ENCODE measurements at places on chromosomes 4 and X. TPM values are rescaled to one million over a fixed set of nuclear protein-coding genes. Genes with fewer than 3 reads are reported as not detected.

The TEX13D gene
- not detected for total RNA-seq

The F8A1 gene
- total RNA-seq, result 31.1 TPM

The COL4A6 gene
- 5.4 TPM for total RNA-seq

The USP17L30 gene
- total RNA-seq, result not detected

The PCSK1N gene
- total RNA-seq, result not detected

The PSAPL1 gene
- total RNA-seq, result not detected

The ARHGAP24 gene
- 16.5 TPM for total RNA-seq

DNA sequence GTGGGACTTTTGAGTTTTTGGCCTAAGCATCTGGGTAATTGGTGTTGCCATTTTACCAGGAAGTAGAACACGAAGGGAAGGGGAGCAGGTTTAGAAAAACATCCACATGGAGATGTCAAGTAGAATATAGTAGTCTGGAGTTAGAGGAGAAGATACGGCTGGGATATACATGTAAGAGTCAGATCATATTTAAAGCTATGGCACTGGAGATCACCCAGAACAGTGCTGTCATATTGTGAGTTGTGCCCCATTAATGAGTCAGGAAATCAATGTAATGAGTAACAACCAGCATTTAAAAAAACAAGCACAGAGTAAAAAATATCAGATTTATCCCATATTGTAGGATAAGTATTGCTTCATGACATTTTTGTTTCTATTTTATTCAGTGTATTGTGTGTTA, 4.2 kb downstream of the GSTCD start:
- no peak for DNase-seq

- DNase-seq, result no peak
Measured at GRCh38 chrX:121000589-121000988, 15.0 kb upstream of the CT47A1 start.

GRCh38 chr4:170079981-170080380, 9.8 kb downstream of the AADAT start:
- DNase-seq, result no peak

GRCh38 chrX:9628779-9629493, 136.7 kb downstream of the GPR143 start:
- no peak for DNase-seq

DNA sequence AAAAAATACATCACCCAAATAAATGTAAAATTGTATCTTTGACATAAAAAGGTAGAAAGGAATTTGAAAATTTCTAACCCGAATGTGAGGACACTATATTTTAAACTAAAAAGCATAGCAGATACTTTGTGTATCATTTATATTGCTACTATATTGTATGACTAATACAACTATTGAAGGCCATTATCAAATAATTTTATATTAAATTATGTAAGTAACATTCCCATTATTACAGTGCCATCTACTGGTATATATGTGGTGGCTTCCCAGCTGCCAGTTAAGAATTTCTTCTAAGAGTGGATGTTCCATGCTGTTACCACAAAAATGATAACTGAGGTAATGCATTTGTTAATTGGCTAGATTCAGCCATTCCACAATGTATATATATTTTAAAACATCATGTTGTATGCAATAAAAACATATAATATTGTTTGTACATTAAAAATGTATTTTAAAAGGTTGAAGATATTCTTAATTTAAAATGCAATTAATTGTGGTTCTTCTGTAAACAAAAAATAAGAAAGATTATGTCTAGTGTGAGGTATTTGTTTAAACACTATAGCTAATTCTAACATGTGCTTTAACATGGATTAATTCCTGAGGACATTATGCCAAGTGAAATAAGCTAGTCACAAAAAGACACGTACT, 65.3 kb downstream of the EGF start:
- no peak for DNase-seq

- peak; percentile 77 for DNase-seq
Measured at GRCh38 chr4:6446538-6447451, 25.6 kb downstream of the PPP2R2C start.

- no peak for DNase-seq
Measured at GRCh38 chr4:119626420-119626819, 2.2 kb downstream of the PDE5A start.

GRCh38 chr4:147707892-147708672, 23.8 kb upstream of the ARHGAP10 start:
- peak; percentile 44 for DNase-seq

GRCh38 chrX:45497290-45497689, 296.6 kb upstream of the DIPK2B start:
- no peak for DNase-seq

DNA sequence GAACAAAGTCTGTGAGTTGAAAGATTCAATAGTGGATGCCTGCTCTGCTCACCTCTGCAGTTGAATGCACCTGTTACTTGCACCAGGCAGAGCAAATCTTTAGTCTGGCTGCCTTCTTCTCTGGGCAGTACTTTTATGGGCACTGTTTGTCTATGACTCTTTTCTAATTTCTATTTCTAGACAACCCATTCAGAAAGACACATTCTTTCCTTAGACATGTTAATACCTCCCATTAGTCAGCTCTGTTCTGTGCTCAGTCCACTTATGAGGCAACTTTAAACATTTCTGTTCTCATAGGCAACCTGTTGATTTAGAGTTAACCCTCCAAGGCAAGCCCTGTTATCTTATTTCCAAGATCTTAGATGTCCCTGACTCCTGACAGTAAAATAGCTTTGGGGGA, 108.9 kb downstream of the SYNPO2 start:
- DNase-seq, result no peak

GRCh38 chr4:73055241-73055897, 14.1 kb downstream of the COX18 start:
- no peak for DNase-seq

- DNase-seq, result no peak
Measured at GRCh38 chr4:151561551-151562256, 152.7 kb downstream of the FHIP1A start.

- no peak for DNase-seq
Measured at GRCh38 chrX:130704053-130705038, 198.7 kb downstream of the ENOX2 start.

DNA sequence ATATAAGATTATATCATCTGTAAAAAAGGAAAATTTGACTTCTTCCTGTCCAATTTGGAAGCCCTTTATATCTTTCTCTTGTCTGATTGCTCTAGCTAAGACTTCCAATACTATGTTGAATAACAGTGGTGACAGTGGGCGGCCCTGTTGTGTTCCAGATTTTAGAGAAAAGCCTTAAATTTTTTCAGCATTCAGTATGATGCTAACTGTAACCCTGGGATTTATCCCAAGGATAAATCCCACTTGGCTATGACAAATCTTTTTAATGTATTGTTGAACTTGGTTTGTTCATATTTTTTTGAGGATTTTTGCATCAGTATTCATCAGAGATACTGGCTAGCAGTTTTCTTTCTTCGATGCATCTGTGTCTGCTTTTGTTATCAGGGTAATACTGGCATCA, 217.2 kb upstream of the ARSJ start:
- no peak for DNase-seq

DNA sequence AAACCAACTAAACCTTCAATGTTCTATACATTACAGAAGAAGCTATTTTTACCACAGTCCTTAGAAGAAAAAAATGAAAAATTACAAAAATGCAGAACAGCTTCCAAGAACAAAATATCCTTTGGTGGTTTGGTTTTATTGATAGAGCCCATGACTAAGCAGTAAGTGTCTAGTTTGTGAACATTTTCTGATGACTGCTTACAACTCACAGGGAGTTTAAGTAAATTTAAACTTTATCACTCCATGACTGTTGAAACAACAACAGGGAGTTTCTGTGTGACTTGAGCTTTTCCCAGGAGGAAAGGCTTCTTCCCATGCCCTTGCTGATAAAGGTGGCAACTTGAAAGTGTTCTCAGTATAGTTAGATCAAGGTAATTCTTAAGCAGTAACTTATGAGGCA, 2.9 kb downstream of the PF4 start:
- no peak for DNase-seq
